ENCODE measurements at places on chromosomes 2 and 18.

- no peak for DNase-seq
Measured at GRCh38 chr2:116491292-116491691, 1323.2 kb upstream of the DDX18 start.

DNA sequence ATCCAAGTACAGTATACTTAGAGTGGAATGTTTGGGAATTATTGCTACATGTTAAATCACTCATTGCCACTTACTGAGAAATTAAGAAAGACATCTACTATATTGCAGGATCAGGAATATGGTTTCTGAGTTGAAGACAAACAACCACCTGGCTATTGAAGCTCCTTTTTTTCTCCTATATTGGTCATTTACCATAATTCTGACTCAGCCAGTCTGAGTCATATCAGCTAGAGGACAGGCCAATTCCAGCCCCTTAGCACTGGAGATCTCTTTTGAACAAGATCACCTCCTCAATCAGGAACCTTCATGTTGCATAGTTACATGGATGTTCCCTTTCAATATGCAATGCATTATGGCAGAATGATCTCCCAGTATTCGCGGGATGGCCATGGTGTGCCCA is 42.7 kb upstream of the CDH19 start:
- no peak for DNase-seq

DNA sequence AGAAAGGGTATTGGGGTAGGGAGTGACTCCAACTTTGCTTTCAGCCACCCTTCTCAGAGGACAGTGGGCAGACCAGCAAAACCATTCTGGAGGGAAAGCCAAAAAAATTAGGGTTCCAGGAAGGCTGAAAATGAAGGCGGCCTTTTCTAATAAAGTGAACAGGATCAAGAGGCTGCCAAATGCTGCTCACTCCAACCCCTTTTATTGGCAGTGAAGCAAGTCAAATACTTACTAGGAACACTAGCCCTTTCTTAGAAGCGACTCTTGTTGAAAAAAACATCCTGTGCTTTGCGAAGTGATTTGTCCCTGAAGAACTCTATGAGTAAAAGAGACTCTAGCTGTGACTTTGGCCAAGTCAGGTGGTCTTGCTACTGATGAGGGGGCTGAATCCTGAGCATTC is 83.6 kb upstream of the CYP1B1 start:
- no peak for DNase-seq

GRCh38 chr2:217204358-217204757 is 344.5 kb upstream of the TNP1 start:
- no peak for DNase-seq

DNA sequence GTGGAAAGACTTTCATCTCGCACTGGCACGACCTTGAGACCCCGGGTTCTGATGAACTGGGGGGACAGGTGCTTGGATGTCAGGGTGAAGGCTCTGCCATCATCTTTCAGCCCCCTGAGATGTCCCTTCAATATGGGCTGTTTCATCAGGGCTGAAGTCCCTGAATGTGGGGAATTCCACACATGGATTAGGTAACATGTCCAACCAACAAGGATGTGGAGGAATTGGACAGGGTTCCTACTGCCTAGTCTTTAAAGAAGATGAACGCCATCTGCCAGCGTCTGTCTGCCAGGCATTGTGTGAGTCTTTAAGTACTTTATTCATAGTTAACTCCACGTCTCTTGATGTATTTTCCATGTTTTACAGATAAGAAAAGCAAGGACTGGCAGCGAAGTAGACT is 5.9 kb upstream of the GRHL1 start:
- no peak for DNase-seq

- DNase-seq = no peak
Measured at GRCh38 chr2:156430236-156430979, 5.8 kb upstream of the GPD2 start.

DNA sequence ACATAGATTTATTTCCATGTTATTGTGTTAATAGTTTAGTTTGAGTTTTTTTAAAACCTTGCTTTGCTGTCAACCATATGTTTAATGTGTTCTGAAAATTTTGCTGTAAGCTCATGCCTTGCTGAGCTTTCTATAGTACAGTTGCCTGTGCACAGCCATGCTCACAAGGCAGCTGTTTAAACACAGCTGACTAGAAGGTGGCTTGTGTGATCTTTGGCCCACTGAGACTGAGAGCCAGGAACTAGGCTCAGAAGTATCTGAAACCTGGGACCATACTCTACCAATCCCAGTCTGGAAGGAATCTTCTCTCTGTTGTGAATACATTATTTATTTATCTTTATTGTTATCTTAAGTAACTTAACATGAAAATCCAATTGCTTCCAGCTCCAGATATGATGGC is 350.5 kb downstream of the KIAA1328 start:
- no peak for DNase-seq

DNA sequence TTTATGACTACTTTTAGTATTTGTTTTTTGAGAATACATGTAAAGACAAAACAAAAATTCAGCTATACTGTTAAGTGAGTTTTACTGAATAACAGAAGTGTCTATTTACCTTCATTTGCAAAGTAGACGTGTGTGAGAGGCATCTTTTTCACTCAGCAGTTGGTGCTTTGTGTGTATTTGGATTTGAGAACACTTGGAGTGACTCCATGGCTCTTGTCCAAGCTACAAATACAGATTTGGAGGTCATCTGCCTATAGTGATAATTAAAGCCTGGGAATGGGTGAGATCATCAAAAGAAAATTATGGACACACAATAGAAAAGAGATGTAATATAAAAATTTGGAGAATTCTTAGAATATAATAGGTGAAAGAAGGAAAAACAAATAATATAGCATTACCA is 6.2 kb downstream of the NAB1 start:
- DNase-seq = no peak

GRCh38 chr2:2837746-2838547 is 506.9 kb upstream of the MYT1L start:
- DNase-seq = no peak

DNA sequence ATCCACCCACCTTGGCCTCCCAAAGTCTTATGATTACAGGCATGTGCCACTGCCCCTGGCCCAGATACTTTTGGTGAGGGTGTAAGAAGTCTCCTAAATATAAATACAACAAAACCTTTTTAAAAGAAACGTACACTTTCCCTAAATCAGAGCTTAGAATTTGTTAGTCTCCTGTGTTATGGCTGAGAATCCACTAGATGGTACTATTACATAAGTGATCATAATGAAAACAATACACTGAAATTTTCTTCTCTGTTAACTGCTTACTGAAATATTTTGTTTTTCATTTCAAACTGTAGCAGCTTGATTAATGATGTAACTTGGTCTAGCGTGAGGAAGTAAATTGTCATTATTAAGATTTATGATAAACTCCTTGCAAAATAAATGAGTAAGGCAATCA is 74.8 kb upstream of the FAM98A start:
- DNase-seq = no peak

- no peak for DNase-seq
Measured at GRCh38 chr2:119703526-119703925, 24.5 kb downstream of the TMEM177 start.
